Smooth muscle cell of the brain vasculature (primary cell): ENCODE measurements at places on chromosomes 11 and 22.
A peak's percentile ranks its signal among the peaks of the same experiment; 100 is the strongest.

DNA sequence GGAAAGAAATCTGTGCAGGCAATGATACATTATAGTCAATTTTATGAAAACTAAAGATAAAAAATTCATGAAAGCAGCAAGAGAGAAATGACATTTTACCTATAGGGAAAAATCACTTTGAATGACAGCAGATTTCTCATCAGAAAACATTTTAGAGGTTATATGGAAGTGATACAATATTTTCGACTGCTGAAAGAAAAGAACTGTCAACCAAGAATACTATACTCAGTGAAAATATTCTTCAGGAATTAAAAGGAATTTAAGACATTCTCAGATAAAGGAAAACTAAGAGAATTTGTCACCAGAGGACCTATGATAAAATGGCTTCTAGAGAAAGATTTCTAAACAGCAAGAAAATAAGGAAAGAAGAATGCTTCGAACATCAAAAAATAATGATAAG, 820.8 kb downstream of the DLG2 start:
- no peak for DNase-seq

GRCh38 chr11:78441956-78442355, 24.3 kb upstream of the GAB2 start:
- DNase-seq: no peak

DNA sequence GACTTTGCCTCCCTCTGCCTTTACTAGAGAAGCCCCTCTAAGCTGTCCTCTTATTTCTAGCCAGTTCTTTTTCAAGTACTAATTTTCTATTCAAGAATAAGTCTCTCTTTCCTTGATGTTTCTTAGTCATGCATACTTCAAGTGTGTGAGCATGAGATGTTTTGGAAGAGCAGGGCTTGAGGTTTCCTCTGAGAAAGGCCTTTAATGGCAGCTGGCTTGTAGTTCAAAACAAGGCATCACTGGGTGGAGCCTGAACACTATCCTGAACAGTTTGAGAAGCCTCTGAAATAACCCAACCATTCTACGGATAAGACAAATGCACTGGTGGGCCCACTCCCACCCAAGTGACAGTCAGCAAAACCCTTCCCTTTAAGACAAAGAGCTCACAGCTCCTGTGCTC, 37.6 kb downstream of the CLDN25 start:
- DNase-seq: no peak

- DNase-seq: no peak
These were observed 11.9 kb downstream of the LMO1 start for GRCh38 chr11:8251616-8252295.

DNA sequence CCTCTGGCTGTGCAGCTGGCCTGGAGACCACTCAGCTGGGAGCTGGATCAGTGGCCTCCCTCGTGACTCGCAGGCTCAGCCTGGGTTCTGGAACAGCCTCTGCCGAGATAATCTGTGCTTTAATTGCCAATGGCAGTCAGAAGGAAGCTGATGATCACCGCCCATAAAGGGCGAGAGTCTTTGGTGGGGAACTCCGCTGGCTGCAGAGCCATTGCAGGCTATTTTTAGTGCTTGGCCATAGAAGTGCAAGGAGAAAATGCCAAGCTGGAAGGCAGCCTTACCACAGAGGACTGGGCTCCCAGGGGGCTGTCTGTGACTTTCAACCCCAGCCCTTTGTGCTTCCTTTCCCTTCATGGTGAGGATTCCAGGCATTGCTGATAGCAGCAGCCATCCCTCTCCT, 62.2 kb upstream of the TENM4 start:
- DNase-seq: no peak

DNA sequence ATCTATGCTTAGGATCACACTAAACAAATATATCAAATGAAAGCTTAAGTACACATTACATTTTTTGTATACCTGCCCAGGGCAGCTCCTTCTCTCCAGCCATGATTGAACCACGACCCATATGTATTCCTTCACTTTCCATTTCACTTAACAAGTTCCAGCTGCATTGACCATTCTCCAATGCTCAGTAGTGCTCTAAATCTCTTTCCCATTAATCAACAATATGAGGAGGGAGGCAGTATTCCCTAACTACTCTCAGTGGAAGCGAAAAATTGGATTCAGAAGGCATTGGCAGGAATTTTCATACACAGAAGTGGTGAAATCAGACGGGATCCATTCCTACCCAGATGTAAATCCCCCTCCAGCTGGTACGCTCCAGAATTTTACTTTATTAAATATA, 372.0 kb upstream of the LUZP2 start:
- DNase-seq: no peak

- no peak for DNase-seq
These were observed 68.5 kb upstream of the SLC35C1 start for GRCh38 chr11:45736424-45736823.

- no peak for DNase-seq
These were observed 76.9 kb upstream of the B3GAT1 start for GRCh38 chr11:134488913-134489312.

DNA sequence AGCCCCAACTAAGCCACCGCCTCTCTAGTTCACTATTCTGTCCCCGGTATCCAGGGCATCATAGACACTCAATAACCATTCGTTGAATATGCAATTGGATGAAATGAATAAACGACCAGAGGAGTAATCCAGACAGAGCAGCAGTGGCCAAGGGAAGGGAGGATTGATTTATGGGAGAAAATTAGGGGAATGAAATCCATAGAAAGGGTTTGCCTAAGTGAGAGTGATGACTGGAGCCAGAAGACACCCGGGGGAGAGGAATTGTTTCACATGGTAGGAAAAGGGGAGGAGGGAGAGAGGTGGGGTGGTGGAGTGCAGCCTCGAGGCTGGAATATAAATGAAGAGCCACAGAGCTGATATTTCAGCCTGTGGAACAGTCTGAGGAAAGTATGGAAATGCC, 168.2 kb downstream of the COMMD9 start:
- DNase-seq: no peak

DNA sequence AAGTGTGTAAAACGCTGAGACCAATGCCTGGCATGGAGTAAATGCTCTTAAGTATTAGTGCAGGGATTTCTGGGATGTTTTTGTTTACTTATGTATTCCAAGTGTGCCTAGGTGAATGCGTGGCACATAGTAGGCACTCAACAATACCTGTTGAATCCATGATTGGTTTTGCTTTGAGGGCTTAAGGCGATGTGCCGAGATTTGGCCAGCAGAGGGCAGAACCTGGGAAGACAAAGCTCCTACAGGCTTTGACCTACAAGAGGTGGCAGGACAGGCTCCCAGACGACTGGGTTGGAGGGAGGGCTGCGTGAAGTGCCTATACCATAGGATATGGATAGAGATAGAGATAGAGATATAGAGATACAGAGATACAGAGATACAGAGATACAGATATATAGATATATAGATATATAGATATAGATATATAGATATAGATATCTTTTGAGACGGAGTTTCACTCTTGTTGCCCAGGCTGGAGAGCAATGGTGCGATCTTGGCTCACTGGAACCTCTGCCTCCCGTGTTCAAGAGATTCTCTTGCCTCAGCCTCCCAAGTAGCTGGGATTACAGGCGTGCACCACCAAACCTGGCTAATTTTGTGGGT, 13.9 kb downstream of the KCNE3 start:
- DNase-seq: peak; percentile 46

GRCh38 chr11:47002390-47002789, 65.8 kb downstream of the CSTPP1 start:
- DNase-seq: no peak

DNA sequence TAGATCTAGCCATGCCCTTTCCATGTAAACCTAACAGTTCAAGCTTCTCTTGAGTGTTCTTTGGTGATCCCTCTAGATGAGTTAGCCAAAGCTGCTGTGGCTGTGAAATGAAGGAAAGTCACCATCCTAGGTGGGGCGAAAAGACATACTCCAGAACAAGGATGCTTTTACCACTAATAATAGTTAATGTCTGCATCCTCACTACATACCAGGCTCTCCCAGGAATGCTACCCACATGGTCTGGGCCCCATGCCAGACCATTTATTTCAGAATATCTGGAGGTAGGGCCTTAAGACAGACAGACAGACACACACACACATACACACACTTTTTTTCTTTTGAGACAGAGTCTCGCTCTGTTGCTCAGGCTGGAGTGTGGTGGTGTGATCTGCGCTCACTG, 14.7 kb downstream of the ABTB2 start:
- no peak for DNase-seq

DNA sequence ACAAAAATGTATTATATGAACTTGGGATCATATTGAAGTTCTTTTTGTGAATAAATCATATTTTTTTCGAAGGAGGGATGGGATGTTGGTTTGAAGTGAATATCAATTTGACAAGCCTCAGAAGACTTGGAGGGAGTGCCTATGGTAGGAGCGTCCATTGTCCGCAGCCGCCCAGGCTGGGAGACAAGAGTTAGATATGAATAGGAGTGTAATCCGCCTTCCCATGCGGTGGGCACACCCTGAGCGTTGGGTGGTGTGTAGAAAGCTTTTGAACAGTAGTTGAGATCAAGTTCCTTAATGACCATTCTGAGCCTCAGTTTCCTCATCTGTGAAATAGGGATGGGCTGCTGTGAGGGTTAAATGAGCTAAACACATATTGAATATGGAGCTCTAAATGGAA, 7.0 kb downstream of the CD82 start:
- DNase-seq: no peak

- DNase-seq: no peak
These were observed 6.3 kb upstream of the CYP2R1 start for GRCh38 chr11:14898355-14898754.

GRCh38 chr11:94938095-94939055, 35.0 kb downstream of the CWC15 start:
- DNase-seq: peak; percentile 97

GRCh38 chr22:36828815-36829214, 12.0 kb upstream of the PVALB start:
- no peak for DNase-seq

DNA sequence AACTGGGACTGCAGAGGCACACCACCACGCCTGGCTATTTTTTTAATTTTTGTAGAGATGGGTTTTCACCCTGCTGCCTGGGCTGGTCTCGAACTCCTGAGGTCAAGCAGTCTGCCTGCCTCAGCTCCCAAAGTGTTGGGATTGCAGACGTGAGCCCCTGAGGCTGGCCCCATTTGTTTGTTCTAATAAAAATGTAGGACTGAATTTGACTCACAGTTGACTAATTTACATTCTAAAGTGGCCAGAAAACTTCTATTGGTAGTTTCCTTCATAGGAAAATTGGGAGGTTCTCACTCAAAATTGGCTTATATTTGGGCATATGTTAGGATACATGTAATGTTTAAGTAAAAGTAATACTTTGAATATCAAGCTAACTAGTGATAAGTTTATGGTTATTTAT, 35.0 kb downstream of the PPFIA1 start:
- no peak for DNase-seq

GRCh38 chr22:34913826-34914225, 152.1 kb upstream of the ISX start:
- no peak for DNase-seq
